Left forelimb (tissue), 1 donor: ENCODE measurements at places on chromosomes 6 and 20.
A peak's percentile ranks its signal among the peaks of the same experiment; 100 is the strongest.

DNA sequence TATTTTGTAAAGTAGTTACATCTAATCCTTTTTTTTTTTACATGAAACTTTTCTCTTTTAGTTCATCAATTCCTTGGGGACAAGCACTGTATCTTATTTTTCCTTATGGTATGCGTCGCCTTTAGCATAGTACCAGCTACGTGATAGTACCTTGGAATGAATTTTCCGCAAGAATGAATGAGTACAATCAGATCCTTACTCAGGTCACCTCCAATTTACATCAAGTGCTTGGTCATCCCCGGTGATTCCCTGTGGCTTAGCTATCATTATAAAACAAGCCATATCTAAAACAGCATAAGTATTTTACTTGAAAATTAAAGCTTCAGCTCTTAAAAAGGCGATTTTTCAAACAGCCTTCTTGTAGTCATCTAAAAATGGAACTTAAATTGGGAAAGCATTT lies 680.4 kb upstream of the MAP3K7 start:
- DNase-seq: no peak

DNA sequence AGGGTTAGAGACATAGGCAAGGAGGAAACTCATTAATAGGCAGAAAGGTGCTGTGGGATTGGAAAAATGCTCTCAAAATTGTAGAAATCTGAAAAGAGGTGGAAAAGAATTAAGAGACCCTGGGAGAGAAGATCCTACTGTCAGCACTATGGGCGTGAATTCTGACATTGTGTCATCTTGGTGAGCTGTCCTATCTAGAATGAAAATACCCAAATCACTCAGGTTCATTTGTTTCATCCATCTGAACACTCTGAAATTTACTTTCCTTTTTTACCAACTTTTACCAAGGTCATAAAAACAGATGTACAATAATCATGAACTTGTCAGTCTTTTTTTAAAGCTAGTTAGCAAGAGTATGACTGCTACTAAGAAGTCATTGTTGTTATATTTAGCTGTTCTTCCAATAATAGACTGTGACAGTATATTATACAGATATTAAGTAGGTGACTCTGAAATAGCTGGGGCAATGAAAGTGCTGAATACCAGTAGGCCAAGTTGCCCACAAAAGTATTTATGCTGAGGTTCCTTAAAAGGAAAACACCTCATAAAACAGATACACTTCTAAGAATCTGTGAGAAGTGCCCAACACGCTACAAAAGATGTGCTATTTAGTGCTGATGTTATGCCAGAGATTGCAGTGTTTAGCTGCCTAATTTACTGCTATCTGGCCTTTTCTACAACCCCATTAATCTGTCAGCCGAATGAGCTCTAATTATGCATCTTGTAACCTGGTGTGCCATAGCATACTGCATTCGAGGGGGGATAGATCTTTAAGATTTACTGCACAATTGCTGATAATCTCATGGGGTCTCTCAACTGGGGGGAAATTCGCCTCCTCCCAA lies 217.5 kb upstream of the SUPT3H start:
- DNase-seq: no peak

DNA sequence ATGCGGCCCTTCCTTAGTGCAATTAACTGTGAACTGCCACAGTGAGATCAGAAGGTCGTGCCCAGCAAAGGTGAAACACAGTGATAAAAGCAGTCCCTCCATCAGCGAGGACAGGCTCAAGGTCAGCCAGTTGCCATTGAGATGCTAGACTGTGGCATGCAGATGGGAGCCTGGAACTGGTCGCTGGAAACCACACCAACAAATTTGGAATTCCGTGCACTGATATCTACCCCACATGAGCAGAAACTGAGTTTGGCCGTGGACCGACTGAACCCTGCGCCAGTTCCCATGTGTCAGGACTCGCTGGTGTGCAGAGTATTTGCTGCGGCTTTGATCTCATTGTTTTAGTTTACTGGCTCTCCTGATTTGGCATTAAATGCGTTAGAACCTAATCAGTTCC lies 125.6 kb upstream of the QKI start:
- no peak for DNase-seq

DNA sequence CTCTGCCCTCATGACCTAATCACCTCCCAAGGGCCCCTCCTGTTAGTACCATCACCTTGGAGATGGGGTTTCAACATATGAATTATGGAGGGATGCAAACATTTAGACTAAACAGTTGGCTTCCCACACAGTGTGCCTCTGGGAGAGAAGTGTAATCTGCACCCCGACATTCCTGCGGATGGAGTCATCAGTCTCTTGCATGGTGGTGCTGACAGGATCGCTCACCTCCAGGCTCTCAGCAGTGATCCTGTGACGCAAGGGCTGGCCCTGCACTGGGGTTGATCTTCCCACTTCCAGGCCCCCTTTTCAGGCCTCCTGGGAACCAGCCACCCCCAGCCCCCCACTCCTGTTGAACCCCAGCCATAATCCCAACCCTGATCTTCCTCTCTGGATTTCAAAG lies 16.0 kb upstream of the PI16 start:
- DNase-seq: no peak

DNA sequence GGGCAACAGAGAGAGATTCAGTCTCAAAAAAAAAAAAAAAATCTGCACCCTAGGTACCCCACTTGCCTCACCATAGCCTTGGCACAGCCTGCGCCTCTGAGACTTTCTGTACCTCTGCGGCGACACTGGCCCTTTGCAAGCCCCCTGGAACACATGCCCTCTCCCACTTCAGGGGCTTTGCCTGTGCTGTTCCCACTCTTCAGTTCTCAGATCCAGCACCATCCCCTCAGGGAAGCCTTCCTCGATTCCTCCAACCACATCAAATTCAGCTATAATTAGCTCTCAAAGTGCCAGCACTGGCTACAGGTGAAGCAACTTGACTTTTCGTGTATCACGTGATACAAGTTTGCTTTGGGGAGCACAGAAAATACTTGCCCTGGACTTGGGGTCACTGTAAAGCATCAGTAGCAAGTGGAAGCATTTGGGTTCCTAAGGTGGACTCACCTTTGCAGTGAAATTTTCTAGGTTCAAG lies 2.1 kb upstream of the UBE2V1 start:
- DNase-seq: no peak

DNA sequence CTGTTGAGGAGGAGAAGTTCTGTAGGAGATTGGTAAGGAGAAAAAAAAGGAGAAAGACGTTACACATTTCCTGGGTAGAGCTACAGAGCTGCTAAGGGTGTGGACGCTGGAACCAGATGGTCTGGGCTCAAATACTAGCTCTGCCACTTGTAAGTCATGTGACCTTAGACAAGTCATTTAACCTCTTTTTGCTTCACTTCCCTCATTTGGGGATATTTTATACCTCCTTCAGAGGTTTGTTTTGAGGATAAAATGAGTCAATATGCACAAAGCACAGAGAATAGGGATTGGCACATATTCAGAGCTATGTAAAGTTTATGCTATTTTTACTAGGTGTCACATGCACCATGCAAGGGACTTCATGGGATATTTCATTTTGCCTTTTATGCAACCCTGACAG lies 708.8 kb downstream of the DHX35 start:
- no peak for DNase-seq

DNA sequence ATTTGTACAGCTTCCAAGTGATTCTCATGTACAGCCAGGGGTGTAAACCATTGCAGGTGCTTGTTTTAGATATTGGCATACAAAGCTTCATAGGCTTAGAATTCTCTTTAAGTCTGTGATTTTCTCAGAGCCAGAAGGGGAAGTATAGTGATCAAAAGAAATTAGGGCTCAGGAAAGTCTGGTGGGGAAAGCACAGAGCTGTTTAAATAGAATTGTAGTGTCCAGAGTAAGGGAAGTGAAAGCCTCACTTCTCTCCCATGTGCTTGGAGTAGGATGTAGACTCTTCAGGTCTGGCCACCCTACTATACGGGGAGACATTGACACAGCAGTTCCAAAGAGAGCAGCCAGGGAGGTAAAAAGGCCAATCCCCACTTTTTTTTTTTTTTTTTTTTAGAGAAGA lies 10.4 kb downstream of the GCNT2 start:
- no peak for DNase-seq

- no peak for DNase-seq
These were observed 117.6 kb downstream of the SULF2 start for GRCh38 chr20:47667531-47668312.

GRCh38 chr6:70124882-70125545 lies 177.9 kb downstream of the COL9A1 start:
- DNase-seq: no peak

GRCh38 chr6:110476046-110476849 lies at the start of gene SLC22A16:
SLC22A16 (minus strand) TSS chr6:110476613; CDS start chr6:110476574, 39 bp downstream.
- DNase-seq: no peak

DNA sequence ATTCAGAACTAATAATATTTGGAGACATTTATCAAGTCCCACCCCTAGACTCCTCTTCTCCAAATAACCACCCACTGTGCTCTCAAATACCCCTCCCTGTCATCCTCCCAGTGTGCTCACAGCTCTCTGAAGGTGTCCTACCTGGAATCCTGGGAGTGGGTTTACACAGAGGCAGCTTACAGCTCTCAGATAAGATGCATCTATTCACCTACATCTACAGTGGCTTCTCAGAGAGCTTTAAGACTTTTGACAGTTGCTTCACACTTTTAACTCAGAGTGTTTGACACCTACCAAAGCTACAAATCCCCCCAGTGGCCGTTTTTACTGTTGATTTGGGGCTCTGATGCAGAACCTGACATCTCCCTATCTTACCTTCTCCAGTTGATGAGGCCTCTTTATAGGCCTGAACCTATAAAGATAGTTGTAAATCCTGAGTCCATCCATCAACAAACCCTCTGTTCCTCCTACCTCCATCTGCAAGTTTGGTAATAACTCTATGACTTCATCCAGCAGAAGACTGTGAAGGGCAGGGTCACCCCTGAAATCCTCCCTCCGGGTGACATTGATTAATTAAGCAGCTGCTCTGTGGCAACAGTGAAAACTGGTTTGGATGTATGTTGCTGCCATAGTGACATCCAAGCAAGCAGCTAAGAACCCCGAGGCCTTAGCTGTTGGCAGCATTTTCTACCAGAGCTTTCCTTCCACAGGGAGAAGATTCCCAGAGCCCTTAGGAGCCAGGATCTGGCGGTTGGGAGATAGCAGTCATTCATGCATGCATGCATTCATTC lies 226.1 kb upstream of the RREB1 start:
- DNase-seq: no peak

DNA sequence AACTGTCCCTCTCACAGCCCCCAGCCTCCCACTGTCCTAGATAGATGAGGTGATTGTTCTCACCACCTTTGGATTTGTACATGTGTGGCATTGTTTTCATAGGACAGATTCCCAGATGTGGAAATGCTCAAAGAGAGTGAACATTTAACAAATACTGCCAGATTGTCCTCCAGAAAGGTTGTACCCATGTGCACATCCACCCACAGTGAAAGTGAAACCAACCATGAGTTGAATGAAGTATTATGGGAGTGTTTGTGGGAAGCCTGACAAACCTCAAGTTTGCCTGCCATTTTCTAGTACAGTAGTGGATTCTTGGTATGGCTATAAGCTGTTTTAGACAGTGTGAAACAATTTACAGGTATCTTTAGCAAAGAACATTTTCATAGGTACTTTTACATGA lies 42.7 kb downstream of the ANKRD6 start:
- no peak for DNase-seq

GRCh38 chr20:58976061-58976730 lies 4.9 kb upstream of the NELFCD start:
- no peak for DNase-seq

- no peak for DNase-seq
These were observed 367.9 kb downstream of the PREX1 start for GRCh38 chr20:48459722-48460395.

GRCh38 chr20:45051204-45052060 lies 49.5 kb downstream of the KCNS1 start:
- no peak for DNase-seq

DNA sequence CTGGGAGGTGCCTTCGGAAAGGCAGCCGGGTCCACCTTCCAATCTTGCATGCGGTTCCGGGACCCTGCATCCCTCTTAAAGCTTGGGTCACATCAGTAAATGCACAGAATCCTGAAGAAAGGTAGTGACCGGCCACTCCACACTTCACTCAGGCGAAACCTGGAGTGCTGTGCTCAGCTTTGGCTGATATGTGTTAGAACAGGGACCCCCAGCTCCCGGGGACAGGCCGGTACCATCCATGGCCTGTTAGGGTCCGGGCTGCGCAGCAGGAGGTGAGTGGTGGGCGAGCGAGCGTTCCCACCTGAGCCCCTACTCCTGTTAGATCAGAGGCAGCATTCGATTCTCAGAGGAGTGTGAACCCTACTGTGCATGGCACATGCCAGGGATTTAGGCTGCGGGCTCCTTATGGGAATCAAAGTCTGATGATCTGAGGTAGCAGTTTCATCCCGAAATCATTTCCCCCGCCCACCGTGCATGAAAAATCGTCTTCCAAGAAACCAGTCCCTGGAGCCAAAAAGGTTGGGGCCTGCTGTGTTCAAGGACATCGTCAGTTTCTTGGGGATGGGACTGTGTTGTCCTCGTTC lies 143.0 kb downstream of the ERMARD start:
- DNase-seq: peak; percentile 47

DNA sequence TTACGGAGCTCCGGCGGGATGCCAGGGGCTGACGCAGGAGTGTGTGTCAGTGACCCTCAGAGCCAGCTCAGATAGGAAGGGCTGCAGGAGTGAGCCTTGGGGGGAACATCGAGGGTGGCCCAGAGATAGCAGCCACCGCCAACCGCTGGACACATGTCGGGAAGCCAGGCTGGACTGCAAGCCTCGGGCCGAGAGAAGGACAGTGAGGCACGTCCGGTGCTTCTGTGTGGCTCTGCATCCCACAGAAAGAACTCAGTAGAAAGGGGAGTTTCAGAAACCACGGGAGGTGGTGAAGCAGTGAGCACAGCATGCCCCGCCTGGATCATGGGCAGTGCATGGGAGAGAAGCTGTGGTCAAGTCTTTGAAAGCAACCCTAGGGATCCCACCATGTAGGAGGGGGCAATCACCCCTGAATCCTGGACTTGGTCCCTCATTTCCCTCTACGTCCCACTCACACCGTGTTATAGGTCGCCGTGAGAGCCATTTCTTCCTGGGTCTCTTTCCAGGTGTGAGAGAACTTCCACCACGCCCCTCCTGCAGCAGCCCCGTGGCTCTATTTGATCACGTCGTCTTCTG lies 383.7 kb upstream of the CDH4 start:
- DNase-seq: no peak

GRCh38 chr6:34331371-34332050 lies 61.0 kb downstream of the NUDT3 start:
- no peak for DNase-seq

DNA sequence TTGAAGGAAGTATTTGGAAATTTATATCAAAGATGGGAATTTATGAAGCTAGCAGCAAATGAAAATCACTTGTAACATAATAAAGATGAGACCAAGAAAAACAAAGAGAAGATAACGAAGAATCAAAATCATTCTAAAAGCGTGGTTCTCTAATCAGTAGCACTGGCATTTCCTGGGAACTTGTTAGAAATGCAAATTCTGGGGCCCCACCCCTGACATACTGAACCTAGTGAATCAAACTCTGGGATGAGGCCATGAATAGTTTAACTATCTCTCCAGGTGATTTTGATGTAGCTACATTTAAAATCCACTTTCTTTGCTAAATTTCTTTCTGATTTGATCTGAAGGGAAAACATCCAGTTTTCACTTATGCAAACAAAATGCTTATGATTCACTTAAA lies 1075.6 kb downstream of the HACE1 start:
- DNase-seq: no peak
